ENCODE measurements at places on chromosomes 3 and 15.

GRCh38 chr15:73691396-73691795, 7.2 kb downstream of the CD276 start:
- no peak for DNase-seq

DNA sequence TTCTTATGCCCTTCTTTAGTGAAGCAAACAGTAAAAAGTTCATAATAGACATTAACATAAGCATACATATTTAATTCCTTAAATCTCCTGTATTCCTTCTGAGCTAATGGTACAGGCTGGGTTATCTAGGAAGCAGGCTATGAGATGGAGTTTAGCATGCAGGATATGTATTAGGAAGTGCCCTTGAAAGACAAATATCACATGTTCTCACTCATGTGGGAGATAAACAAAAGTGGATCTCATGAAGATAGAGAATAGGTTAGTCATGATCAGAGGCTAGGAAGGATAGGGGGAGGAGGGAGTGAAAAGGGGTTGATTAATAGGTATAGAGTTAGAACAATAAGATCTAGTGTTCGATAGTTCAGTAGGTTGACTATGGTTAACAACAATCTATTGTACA, 105.4 kb downstream of the CLASP2 start:
- DNase-seq, result no peak

DNA sequence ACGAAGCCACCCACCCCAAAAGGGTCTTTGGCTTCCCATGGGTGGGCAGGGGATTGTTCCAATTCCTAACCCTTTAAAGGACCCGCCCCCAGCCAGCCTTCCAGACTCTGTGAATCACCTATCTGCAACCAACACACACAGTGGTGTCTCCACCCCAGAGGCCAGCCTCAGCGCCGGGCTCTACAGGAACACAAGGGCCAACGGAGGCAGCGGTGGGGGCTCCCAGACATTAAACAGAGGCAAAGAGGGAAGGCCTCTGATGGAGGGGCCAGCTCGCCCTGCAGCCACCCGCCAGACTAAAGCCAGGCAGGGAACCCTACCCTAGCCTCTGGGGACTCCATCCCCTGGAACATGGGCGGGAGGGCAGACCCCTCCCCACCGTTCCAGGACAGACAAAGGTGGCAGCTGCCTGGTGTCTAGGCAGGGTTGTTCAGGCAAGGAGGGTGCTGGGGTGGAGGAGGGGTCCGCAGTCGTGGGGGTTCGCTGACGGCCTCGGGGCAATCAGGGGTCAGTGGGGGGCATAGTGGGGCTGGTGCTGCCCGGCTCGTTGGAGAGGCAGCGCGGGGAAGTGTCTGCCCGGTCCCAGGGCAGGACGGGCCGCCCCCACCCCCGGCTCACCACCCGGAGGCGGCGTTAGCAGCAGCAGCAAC, 448 bp downstream of the SHISA5 start:
- no peak for DNase-seq

DNA sequence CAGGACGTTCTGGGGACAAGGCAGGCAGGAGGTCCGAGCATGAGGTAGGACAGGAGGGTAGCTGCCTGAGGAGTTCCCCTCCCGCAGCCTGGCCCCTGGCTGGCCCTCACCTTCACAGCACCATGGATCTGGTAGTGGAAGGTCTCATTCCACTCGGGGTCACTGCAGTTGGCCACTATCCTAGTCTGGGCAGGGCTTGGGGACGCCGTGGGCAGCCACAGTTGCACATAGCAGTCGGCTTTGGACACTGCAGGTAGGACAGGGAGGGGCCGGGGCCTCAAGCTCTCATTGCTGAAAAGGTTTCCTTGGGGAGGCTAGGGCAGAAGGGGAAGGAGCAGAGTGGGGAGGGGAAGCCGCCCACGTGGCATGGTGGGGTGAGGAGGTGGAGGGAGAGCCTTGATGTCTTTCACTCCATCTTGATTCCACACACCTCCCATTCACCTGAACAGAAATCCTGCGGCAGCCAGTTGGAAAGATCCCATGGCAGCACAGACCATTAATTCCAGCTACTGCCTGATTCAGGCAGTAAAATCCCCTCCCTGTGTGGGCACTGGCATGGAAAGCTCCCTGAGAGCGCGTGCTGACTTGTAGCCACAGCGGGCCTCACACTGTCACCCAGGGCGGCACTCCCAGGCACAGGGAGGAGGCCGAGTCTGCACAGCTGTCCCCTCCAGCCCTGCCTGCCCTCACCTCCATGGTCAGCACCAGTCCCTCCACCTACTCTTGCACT, 2.1 kb downstream of the PLA2G4F start:
- DNase-seq, result no peak

GRCh38 chr15:77083381-77084160, 12.7 kb upstream of the TSPAN3 start:
- peak; percentile 45 for DNase-seq

- no peak for DNase-seq
Measured at GRCh38 chr15:90869601-90870353, 1.4 kb downstream of the FURIN start.

- no peak for DNase-seq
Measured at GRCh38 chr15:53835309-53835708, 75.8 kb upstream of the WDR72 start.

- no peak for DNase-seq
Measured at GRCh38 chr3:12553921-12554391, 2.9 kb upstream of the MKRN2 start.

- DNase-seq, result no peak
Measured at GRCh38 chr15:97791824-97792792, 168.4 kb upstream of the ARRDC4 start.

DNA sequence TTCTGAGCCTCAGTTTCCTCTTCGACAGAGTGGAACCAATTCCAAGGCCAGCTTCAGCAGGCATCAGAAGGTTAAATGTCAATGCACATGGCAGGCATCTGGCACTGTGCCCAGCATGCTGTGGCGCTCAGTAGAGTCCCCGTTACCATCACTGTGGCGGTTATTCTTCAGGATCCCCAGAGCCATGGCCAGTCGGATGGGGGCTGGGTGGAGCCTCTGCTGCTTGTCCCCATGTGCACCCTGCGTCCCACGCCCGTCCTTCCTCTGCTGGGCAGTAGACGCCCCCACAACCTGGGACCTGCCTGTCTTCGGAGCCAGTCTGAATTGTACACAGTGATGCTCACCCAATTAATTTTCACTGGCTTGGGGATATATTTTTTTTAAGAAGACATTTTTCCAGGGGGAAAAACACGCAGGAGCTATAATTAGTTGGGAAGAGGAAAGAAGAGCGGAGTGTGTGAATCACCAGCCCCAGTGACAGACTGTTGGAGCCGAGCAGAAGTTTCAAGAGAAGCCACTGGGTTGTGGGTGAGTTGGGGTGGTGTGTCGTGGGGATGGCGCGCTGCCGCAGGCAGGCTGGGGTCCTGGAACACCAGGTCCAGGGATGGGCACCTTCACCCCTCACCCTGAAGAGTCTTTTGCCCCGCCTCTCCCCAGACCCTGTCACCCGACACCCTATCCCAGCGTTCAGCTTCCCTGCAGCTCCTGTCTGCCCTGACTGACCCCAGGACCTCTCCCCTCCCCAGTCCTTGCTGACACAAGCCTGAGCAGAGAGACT, 26.8 kb upstream of the RPL29 start:
- no peak for DNase-seq

- no peak for DNase-seq
Measured at GRCh38 chr3:184347321-184348056, 10.1 kb downstream of the FAM131A start.

- DNase-seq, result no peak
Measured at GRCh38 chr15:48244921-48245320, 38.8 kb downstream of the SLC12A1 start.

- no peak for DNase-seq
Measured at GRCh38 chr3:127479449-127479848, 111.1 kb downstream of the TPRA1 start.

DNA sequence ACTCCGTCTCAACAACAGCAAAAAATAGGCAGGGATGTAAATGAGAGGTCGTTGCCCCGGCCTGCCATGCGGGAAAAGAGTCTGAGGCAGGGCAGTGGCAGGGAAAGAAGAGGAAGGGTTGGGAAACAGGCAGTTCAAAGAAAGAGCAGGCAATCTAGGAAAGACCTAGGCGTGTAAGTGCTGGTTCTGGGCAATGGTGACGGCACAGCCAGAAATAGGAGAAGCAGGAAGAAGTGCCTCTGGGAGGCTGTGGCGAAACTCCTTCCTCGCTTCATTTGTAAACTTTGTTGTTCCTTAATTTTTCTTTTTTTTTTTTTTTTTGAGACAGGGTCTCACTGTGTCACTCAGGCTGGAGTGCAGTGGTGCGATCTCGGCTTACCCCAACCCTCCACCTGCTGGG, 4.3 kb downstream of the SLC51A start:
- no peak for DNase-seq

- DNase-seq, result no peak
Measured at GRCh38 chr3:64901522-64901885, 213.7 kb upstream of the ADAMTS9 start.

DNA sequence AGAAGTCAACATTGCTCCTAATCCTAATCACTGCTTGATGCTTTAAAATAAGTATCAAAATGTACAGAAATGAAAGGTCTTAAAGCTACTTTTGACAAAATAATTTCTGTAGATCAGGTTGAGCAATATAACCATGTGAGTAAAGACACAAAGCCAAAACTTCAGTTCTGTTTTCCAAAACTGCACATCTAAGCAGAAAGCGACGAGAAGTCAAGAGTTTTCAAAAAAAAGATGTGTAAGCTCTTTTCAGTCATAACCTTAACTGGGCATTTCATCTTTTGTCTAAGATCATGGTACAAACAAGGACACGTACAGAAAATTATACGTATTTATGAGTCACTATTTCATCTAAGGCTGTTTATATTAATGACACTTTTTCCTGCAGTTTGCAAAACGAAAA, 608.8 kb downstream of the FOXP1 start:
- DNase-seq, result no peak

DNA sequence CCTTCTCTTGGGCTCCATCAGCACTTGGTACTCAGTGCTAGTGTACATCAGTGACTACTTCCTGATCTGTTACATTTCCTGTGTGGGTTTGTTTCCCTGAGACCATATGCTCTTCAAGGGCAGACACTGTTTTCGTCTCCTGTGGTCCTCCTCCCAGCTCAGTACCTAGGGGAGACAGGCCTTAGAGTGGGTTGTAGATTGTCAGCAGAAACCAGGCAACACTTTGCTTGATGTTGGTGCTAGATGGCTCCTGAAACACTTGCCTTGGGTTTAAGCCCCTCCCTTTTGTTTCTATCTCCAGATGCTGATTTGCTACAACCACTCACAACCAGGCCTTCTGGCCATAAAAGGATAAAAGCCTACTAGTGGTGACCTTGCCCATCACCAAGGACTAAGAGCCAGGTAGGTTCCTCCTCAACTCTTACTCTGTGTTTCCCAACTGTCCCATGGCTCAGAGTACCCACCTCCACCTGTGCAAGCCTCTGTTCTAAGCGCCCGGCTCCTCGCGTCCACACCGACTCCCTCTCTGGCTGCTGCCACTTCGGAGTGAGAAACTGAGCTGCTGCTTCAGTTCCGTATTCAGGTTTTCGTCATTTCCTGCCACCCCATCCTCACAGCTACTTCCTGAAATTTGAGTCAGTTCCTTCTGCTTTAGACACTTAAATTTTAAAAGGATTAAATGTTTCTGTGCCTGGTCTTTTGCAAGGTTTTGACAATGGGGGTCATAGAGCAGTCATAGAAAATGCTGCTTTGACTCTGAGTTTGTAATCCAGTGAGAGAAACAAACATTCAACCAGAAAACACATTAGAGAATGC, at the start of gene HCLS1:
Gene HCLS1 (minus strand): TSS at position 548 of the 816 bp plus-strand sequence. CDS start 2,556 bp downstream, outside the sequence.
- peak; percentile 5 for DNase-seq

DNA sequence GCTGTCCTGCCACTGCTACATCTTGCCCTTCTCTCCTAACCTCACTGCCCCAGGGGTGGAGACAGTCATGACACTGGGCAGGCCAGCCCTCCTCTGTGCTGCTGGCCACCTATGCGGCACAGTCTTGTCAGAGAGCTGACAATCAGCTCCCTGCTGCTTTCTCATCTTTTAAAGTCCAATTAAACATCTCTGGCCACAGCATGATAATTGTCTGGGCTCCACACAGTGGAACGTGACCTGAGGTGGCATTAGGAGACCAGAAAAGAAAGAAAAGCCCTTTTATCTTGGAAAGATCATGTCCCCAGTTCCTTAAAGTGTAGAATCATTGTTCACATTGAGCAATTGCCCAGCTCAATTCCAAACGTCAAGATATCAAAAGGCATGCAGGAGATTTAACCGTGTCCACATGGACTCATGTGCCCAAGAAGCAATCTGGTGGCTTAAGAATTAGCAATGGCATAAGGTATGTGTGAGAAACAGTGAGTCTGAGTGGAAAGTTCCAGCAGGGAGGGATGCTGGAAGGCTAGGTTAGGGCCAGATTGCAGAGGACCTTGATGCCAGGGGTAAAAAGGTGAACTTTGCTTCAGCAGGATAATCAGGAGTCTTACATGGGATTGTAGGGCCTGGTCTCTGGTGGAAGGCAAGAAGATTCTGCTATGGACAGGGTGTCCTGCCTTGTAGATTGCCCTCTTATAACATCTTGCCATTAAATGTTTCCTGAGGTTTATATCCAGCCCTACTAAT, 15.3 kb upstream of the CACNA1D start:
- no peak for DNase-seq

DNA sequence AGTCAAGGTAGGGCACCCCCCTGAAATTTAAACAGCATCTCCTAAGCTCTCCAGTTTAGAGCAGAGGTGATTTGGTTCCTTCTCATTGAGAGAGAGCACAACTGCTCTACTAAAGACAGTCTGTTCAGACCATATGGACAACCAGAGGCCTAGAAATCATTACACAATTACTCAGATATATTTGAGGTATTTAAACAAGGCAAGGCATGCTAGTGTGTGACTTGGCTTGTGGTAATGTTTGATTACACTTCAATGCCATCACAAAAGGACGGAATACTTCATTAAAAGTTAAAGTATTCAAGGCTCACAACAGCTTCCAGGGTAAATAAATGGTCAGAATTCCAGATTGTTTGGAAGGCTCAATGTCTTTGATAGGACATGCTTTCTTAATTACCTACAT, 110.2 kb downstream of the LRTM1 start:
- DNase-seq, result no peak

GRCh38 chr15:45162771-45163507, 24.8 kb downstream of the SHF start:
- DNase-seq, result no peak

- DNase-seq, result no peak
Measured at GRCh38 chr15:28125673-28126651, 26.8 kb upstream of the OCA2 start.

DNA sequence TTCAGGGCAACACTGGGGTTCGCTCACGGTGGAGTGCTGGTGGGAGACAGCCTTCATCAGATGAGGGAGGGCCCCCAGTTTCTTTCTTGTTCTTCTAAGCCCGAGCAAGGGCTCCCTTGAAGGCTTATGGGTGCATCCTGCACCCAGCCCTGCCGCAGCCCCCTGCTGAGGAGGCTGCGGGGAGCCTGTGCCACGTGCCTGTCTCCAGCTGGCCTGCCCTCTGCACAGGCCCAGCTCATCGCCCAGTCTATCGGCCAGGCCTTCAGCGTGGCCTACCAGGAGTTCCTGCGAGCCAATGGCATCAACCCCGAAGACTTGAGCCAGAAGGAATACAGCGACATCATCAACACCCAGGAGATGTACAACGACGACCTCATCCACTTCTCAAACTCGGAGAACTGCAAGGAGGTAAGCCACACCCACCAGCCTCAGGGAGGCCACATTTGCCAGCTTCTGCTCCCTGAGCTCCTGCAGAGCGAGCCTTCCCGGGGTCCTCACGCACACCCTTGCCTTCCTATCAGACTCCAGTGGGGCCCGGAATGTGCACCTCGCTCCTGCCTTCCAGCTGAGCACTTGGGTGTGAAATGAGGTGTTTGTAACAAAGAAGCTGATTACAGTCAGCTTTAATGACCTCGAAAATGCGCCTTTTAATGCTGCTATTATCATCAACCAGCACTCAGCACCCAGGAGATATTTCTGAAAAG, 164.3 kb downstream of the NSMCE3 start:
- DNase-seq, result no peak

- DNase-seq, result no peak
Measured at GRCh38 chr3:169044331-169045113, 619.0 kb downstream of the MECOM start.
